ENCODE measurements at places on chromosomes 7 and 10.

DNA sequence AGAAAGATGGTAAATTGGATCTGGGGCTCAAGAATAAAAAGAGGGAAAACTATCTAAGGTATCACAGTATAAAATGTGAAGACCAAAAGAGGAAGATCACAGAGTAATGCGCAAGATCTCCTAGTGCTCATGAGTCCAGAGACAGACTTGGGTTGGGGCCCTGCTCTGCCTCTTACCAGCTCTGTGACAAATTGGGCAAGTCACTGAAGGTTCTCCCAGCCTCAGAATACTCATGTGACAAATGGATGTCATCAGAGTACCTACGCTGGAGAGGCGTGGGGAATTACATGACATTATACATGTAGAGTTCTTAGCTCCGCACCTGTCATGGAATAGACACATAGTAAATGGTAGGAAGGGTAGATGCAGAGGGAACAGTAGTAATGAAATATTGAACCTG lies 124.4 kb downstream of the DOCK4 start:
- DNase-seq, result no peak

DNA sequence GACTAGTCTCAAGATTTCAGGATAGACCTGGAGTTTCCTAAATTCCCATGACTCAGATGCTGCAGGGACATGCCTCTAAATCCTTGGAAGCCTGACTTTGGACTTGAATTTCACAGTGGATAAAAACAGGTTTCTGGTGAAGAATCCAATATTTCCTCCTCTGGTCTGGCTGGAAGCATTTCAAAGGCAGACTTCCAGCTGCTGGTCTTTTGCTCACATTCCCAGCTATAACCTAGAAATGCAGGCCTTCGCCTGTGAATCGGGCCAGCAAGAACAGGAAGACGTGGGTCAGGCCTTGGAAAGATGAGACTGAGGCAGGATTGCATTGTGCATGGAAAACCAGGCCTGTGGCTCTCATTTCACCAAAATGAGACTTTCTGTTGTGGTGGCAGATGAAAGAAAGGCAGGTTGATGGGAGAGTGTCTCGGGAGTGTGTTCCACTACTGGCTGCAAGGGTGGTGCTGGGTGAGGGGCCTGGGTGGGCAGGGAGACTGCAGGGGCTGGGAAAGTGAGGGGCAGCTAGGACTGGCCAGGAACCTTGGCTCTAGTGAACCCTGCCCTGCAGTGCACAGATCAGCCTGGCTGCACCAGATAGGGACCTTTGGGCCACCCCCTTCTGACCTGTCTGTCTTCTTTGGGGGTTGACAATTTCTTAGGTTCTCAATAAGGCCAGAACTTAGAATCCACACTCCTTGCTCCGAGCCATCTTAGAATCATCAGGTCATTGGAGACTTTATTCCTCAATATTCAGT lies 488.8 kb upstream of the MKI67 start:
- DNase-seq, result no peak

GRCh38 chr10:76679030-76679429 lies 958.6 kb downstream of the KCNMA1 start:
- DNase-seq, result no peak

GRCh38 chr7:45937301-45937700 lies 16.2 kb upstream of the IGFBP3 start:
- no peak for DNase-seq

- DNase-seq, result peak; percentile 72
These were observed 179.0 kb downstream of the PTEN start for GRCh38 chr10:88042160-88043100.

- DNase-seq, result no peak
These were observed 226.9 kb downstream of the TNS3 start for GRCh38 chr7:47354831-47355541.

DNA sequence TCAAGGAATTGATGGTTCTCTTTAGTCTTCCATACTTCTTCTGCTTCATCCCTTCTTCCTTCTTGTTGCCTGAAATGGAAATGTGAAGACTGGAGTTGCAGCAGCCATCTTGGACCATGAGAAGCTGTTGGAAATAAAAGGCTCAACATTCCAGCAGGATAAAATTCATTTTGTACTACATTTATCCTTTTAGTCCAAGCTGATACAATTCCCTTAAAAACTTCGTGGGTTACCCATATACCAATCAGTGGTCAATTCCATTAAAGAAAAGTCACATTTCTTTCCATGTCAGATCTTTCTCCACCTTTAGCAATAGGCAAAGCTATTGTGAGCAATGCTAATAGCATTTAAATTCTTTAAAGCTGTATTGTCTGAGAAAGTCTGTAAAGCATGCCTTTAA lies 141.3 kb upstream of the LYZL2 start:
- no peak for DNase-seq

GRCh38 chr7:156458011-156458410 lies 182.6 kb upstream of the RNF32 start:
- DNase-seq, result no peak

DNA sequence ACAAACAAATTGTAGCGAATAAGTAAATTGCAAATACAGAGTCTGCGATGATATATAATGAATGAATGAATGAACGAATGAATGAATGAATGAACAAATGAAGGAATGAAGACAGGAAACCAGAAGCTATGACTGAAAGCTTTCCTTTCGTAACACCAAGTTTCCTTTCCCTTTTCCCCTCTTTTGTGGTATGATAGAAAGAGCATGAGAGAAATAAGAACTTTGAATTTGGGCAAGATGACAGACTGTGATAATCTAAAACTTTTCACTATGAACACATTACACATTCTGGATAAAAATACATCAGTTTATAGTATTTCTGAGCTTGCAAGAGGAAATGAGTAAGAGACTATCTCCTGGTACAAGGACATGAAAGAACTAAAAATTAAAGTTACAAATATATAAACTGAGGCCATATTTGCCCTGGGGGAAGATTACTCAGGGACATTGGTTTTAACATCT lies 8.4 kb upstream of the UCN3 start:
- no peak for DNase-seq

DNA sequence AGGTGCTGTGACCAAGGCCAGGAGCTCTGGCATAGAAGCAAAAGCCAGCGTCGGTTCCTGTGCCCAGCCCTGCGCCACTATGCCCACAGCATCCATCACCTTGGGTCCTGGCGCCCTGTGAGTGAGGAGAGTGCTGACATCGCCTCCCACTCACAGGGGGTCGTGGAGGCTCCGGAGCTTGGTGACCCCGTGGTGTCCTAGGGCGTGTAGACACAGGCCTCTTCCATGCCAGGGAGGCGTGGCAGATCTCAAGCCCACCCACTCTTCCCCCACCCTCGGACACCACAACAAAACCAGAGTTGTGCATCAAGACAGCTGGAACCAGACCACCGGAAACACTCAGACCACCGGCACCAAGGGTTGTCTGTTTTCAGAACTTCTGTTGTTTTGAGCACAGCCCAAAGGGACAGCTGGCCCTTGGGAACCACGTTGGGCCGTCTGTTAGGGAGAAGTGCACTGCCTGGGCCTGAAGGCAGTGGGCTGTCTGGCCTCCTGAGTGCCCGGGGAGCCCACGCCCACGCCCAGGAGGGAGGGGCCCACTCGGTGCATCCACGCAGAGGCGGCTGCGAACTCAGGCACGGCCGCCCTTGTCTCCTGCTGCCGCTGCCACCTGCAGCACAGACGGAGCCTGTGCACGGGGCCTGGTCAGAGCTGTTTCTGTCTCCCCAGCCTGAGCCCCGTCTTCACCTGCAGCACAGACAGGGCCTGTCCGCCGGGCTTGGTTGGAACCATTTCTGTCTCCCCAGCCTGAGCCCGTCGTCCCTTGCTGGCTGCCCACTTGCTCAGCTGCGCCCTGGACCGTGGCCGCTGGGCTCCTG lies 106.3 kb downstream of the INPP5A start:
- DNase-seq, result no peak

GRCh38 chr7:98993024-98993897 lies 114.9 kb downstream of the TRRAP start:
- DNase-seq, result no peak
